ENCODE measurements at places on chromosomes 16 and 17.

DNA sequence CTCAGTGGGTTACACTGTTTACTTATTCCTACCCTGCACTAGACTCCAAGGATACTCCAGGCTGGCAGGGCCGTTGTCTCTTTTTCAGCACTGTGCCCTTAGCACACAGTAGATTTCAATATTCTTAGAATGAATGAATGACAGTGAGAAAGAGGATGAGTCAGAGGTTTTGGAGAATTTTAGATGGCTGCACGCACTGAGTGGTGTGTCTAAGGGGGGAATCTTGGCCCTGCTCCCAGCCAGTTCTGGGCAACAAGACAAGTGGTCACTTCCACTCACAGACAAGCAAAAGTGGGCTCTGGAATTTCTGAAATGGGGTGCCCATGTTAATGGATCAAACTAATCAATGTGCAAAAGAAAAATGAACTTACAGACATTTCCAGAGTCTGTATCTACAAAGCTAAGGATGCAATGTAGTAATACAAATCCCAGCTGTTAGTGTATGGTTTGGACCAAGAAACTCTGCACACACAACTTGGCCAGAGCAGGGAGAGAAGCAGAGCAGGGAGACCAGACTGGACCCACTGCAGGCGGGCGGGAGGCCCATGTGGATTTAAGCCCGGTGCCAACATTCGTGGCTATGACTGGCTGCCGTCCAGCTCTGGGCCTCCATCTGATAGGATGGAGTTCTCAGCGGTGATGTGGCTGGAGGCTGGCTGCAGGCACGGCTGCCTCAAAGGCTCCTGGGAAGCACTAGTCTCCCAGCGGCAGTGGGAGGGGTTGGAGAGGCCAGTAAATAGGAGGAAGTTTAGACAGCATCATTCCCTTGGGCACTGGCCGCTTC is 95.6 kb upstream of the CDYL2 start:
- DNase-seq: no peak

GRCh38 chr17:1713878-1714426 is 3.8 kb upstream of the TLCD2 start:
- no peak for DNase-seq

DNA sequence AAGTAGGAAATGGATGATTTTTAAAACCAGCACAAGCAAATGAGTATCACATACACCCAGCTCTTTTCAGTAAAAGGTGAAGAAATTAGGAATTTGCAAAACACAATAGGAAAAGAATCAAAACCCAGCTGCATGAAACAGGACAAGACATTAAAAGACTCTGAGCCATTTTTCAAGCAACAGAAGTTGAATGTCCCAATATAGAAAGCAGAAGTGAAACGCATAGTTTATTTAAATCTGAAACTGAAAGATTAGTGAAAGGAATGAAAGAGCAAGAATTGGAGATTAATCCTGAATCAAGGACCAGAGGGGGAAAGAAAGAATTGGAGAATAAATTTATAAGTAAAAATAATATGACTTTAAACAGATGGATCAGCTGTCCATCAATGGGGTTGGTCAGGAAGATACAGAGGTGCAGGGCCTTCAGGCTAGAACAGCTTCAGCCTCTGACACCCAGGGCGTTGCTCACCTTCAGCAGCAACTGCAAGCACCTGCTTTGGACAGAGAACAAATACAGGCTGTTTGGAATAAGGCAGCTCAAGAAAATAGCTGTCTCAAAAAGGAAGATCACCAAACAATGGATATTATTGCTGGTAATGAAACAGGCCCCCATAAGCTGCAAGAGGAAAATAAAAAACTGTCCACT is 3.9 kb upstream of the ARHGAP17 start:
- no peak for DNase-seq

DNA sequence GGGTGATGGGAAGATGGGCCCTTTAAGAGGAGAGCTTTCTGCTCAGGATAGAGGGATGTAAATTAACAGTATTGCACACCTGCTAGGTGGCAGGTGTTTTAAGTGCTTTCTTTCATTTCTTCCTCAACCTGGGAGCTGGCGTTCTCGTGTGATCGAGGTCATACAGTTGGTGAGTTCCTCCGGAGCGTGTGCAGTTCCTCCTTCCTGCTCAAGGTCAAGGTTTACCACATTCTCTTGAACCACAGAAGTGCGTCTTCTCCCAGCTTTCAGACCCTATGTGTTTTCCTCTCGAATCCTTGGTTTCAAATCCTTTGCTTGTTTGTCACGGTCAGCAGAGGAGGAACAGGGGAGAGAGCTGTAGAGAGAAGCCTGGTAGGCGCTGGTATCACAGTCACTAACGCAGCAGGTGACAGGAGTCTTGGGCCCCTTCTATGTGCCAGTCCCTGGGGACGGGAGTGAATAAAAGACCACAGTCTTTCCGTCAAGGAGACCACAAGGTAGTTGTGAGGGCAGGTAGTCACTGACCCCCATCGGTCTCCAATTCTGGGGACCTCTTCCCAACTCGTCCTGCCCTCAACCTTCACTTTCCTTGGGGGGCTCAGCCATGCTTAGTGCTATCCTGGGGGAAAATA is 791 bp downstream of the DNAI2 start:
- no peak for DNase-seq

GRCh38 chr17:48517478-48517877 is 13.3 kb downstream of the HOXB1 start:
- no peak for DNase-seq

GRCh38 chr17:33266611-33267010 is 26.5 kb downstream of the ASIC2 start:
- DNase-seq: no peak

GRCh38 chr17:14305785-14306496 is 5.1 kb downstream of the HS3ST3B1 start:
- no peak for DNase-seq

DNA sequence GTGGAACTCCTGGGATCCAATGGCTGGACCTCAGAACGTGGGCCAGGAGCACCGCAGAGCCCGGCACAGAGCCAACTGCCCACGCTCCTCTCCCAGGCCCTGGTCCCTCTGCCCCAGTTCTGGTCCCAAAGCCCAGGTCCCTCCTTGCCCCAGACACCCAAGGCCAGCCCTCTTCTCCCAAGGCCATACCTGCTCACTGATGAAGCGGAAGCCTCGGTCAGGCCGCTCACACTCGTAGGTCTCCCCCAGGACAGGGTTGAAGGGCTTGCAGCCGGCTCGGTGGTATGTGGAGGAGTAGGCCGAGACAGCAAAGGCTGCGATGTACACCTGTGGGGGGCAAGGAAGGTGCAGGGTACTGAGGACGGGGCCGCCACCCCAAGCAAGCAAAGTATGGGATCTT is 8.5 kb downstream of the OSBPL7 start:
- no peak for DNase-seq

DNA sequence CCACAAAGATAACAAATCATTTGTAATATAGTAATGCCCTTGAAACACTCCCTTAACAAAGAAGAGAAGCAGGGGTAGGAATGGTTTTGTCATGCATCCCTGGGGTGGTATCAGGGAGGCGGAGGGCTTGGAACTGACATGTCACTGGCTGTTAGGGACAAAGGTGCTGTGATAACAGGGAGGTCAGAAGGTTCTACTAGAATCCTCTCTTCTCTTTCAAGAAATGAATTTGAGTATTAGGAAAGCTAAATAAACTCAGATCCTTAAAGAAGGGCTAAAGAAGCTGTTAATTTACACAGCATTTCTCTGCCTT is 65.4 kb upstream of the ADAMTS18 start:
- DNase-seq: no peak

DNA sequence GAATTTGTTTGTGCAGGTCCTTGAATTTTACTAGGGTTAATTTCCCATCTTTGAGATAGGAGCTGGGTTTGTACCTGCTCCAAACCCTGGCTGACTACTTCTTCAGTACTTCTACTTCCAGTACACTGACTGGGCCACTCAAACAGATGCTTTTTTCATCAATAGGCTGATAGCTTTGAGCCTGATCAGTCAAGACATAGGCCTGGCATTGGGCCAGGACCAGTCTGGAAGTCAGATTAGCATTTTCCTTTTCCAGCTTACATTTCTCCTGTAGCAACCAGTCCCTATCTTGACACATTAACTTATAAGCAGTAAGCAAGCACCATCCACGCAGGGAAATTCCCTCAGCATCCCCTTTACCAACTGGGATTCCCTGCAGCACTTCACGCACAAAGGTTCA is 7.5 kb upstream of the TMEM101 start:
- no peak for DNase-seq

DNA sequence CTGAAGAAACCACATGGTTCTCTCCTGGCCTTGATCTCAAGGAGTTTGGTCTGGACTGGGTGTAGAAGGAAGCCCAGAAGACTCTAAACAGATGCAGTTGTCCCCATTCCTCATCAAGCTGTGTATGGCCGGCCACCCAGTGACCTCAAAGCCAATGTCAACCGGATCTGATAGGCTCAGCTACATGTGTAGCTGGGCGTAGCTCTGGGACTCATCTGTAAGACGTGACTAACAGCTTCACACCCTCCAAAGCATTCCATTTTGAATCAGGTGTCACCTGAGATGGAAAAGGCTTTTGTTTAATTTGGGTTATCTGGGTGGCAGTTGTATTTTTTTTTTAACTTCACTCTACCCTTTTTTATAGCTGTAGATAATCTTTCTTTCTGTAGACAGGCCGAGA is 130.4 kb downstream of the ABCC12 start:
- no peak for DNase-seq

- DNase-seq: no peak
Measured at GRCh38 chr16:66568355-66568754, 2.1 kb downstream of the CMTM1 start.

- DNase-seq: peak; percentile 48
Measured at GRCh38 chr16:11255737-11256660, at the start of gene SOCS1. SOCS1 (minus strand) TSS chr16:11256204; CDS start chr16:11255478, 726 bp downstream.

DNA sequence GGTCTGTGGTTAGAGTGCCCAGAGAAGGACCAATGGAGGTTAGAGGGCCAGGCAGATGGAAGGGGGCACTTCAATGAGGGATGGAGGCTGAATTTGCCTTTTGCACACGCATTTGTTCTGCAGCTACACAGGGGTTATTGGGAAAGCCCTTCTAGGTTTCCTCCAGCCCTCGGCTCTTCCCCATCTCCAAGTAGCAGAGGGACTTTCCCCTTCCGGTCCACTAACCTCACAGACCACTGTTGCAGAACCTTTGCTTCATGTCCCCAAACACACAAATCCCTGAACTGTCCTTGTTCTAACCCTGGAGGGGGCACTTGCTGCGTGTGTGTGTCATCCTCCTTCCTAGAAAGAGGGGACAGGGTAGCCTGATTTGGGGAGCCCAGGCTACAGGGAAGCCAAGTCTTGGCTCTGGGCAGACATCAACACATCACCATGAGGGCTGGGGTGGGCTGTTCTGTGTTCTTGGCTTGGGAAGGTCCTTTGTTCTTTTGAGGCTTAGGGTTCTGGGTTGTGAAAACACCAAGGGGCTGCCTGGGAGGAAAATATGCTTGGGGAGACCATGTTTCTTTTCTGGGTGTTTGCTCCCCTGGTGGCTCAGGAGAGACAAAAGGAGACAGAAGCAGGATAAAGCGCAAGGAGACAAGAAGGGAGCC is 7.3 kb upstream of the NR1D1 start:
- no peak for DNase-seq

DNA sequence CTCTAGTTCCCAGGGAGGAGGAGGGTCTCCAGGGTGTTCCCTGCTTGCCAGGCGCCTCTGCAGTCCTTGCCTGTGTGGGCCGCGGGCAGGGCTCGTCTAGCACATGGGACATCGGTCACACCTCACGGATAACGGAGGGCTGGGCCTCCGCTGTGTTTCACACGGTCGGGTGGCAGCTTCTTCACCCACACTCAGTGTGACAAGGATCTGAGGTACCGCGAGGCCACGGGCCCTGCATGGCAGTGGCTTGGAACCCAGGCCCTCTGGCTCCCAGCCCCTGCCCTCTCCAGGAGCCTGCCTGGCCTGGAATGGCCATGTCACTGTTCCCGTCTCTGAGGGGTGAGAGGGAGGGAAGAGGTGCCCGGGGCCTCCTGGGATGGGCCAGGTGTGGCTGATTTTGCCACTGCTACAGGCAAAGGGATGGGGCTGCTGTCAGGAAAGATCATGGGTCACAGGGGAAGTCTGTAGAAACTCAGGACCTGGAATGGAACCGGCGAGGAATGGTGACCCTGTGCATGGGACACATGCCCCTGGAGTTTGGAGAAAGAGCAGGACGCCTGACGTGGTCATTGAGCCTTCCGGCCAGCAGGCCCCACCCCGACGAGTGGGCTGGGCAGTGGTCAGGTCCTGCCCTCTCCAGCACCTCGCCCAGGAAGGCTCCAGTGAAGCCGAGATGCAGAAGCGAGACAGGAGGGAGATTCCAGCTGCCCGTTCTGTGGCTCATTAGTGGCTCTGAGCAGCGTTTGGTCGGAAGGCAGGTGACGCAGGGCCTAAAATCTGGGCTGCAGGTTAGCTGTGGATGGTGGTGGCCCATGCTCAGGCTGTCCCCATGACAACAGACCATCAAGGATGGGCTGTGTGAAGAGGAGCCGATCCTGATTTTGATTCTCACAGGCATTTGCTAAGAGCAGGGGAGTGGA is 76.5 kb upstream of the GSE1 start:
- DNase-seq: no peak

DNA sequence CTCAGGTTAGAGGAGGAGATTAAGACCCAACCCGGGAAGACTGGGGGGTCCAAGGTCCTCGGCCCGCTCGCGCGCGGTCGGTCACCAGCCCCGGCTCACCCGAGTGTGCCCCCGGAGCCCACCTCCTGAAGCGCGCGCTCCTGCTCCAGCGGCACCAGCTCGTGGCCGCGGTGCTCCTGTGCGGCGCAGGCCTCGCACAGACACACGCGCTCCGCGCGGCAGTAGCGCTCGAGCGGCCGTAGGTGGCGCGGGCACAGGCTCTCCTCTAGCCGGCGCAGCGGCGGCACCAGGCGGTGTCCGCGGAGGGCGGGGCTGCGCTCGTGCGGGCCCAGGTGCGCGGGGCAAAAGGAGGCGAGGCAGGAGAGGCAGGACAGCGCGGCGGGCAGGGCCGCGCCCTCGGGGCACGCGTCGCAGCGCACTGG is 618 bp downstream of the TRIM47 start:
- DNase-seq: no peak

DNA sequence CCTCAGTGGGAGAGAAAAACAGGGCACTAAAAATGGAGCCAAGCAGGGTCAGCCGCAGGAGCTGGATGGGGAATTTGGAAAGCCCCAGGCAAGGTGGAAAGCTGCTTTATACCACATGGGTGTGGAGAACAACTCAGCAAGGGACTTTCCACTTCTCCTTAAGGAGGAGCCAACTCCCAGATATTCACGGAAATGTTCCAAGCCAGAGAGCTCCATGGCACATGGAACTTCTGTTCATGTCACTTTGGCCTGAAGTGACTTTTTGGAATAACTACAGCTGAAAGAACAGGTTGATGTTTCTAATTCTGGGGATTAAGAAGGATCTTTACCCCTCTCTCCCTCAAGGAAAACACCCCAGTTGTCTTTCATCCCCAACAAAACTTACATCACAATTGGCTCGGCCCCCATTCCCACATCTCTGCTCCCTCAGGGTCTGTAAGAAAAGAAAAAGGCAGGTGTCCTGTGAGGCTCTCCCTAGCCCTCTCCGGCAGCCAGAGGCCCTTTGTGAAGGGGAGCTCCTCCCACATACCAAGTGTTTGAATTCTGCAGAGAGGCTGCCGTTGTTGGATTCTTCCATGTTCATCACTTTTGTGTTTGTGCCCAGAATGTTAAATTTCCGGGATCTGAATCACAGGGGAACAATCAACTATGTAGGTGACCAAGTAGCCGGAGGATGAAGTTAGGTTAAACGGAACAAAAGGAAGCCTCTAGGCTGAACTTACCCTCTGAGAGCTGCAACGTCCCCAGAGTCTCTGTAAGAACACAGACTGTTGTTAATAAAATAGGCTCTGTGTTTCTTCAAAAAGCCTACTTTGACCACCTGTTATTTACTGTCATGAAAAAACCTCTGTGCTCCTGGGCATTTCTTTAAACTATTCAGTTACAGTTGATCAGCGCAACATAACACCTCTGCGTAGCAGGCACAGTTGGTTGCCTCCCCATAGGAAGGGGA is 41.0 kb downstream of the STAT5A start:
- DNase-seq: no peak

- DNase-seq: no peak
Measured at GRCh38 chr16:15948532-15949209, 745 bp upstream of the ABCC1 start.

Measured in DMS 273 treated with DMSO at 0.1 percent for 48 hours (cell line).